ENCODE measurements at places on chromosomes 7 and 10.

DNA sequence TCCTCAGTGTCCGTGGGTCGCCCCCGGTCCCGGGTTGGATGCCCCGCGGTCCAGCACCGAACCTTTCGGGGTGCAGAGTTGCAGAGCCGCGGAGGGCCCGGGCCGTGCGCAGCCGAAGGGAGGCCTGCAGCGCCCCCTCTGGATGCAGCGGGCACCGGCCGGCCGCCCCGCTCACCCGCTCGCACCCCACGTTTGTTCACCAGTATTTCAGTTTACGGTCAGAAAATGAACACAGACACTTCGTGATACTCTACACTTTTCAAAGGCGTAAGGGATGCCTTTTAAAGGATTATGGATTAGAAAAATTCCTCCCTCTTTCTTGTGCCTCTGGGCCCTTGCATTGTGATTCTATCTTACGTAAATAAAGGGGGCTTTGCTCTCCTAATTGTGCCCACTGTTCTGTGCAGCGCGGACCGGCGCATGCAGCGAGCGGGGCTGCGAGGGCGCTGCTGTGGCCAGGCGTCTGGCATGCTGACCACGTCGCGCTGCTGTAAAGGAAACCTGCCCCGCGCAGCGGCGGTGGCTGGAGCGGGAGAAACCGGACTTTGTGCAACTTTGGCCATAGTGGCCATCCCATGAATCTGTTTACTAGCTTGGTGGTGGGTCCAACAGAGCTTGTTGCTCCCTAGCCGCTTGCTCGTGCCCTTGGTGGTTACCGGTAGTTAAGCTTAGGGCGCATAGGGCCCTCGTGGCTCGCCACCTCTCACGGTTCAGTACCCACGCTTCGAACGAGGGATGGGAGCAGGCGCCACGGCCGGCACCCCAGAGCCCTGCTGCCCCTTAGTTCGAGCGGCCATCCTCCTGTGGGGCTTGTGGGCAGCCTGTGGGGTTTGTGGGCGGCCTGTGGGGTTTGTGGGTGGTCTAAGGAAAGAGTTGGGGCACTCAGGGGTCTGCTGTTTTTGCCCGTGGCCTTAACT lies 739 bp upstream of the MEST start:
- DNase-seq: no peak

GRCh38 chr10:22427101-22427500 lies 81.8 kb downstream of the SPAG6 start:
- peak; percentile 65 for DNase-seq

DNA sequence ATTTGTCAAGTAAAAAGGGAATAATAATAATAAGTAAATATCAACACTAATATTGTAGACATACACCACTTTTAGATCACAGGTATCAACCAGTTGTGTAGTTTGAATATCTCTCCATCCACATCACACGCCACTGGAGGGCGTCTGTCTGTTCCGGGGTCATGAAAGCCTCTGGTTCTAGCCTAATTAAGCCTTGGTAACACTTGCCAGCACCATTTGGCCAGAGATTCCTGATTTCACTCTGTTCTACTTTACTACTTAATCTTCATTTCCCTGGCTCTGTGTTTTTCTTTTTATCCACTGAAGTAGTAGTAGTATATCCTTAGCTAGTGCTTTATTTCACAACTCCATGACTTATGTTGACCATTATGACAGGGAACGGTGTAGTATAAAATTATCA lies 285.6 kb upstream of the POM121L12 start:
- DNase-seq: no peak

DNA sequence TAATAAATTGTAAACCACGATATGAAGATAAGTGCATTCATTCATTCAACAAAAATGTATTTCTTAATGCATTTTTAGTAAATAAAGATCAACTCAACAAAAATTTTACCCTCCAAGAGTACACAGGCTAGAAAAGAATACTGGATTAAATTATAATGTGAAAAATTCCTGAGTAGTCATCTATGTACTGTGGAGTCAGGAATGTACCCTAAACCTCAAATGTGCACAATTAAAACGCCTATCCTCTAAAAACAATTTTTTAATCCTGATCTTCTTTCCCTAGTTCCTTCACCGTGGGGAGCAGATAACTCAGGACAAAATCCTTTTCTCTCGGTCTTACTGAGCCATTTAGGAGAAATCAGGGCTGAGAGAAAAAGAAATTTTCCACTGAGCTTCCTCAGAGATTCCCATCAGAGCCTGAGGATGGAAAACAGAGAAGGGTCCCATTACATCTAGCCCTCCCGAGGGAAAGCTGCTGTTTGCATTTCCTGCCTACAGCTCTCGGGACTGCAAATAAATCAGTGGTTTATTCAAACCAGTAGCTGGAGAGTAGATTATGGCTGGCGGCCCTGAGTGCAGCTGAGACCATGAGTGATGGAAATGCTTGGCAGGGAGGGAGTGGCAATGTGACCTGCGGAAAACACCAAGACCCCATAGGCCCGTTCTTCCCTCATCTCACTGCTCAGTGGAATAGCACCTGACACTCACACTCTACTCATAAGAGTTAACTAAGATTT lies 7.4 kb downstream of the TAS2R40 start:
- peak; percentile 19 for DNase-seq

GRCh38 chr7:100682228-100682741 lies 8.7 kb downstream of the GNB2 start:
- peak; percentile 51 for DNase-seq

GRCh38 chr10:26839966-26840627 lies 20.7 kb downstream of the ABI1 start:
- DNase-seq: peak; percentile 55

DNA sequence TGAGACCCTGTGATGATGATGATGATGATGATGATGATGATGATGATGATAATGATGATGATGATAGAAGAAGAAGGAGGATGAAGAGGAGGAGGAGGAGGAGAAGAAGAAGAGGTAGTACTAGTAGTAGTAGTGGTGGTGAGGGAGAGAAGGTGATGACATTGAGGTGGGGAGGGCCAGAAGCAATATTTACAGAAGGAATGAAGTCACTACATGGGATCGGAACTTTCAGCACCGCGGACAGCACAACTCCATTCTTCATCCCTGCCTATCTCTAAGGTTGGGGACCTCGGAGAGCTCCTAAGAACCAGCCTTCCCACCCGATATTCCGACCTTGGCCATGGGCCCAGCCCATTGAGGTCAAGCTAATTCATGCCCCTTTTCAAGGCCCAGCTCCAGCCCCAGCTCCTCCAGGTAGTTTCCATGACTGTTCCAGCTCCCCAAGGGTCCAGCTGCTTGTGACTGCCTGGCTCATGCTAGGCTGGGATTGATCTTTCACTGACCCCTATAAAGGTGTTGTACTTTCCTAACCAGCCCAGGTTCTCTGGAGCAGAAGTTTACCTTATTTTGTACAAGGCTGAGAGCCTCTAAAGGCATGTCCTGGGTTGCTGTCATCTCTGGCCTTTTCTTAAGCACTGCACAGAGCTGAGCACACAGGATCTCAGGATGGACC lies 10.3 kb downstream of the CRHR2 start:
- peak; percentile 73 for DNase-seq

DNA sequence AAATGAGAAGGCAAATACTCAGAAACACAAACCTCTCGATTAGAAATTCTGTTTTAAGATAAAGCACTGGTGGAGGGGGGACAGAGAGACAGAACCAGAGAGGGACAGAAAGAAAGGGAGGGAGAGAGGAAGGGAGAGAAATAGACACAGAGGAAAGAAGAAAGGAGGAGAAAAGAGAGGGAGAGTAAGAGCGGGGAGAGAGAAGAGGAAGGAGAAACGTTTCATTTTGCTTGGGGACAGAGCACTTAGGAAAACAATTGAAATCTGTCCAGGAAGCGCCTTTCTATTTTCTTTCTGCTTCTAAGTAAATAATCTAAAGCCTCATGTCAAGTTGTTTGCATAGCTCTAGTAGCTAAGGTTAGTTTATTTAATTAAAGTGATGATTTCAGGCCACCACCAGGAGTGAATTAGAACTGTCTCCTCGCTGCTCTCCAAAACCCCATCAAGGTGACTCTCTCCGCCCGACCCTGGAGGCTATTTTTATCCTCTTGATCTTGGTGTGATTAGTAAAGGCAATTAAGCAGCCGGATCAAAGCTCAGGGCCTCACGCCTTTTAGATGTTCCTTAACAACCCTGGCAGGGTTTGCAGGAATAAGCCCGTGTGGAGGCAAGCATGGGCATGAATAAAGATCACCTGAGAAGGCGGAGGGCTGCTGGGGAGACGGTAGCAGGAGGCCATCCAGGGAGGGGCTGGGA lies 73.4 kb upstream of the INSIG1 start:
- no peak for DNase-seq

DNA sequence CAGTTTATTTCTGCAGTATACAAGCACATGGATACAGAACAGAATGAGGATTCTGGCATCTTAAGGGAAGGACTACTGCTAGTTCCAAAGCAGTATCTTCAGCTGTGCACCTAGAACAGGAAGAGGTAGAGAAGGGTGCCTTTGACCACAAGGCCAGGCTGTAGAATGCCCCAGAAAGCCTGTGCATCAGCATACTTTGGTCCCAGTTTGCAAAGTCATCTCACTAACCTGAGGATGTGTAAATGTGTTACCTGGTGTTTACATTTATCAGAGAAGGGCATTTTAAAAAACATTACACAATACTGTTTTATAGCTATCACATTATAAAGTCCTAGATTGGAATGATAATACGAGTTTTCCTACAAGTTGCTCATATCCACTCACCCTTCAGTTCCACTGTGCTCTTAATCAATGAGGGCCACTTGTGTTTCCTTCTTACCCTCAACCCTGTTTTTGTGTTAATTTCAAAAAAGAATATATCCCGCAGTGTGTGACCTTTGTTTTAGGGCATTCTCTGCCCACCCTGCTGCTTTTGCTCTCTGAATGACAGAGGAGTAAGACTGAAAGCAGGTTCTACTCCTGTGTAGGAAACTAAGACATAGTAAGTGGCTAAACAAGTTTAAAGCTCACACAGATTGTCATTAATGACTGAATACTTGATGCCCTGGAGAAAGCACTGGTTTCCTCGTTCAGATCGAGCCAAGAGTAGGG lies 3.4 kb downstream of the SLC35G1 start:
- DNase-seq: no peak

DNA sequence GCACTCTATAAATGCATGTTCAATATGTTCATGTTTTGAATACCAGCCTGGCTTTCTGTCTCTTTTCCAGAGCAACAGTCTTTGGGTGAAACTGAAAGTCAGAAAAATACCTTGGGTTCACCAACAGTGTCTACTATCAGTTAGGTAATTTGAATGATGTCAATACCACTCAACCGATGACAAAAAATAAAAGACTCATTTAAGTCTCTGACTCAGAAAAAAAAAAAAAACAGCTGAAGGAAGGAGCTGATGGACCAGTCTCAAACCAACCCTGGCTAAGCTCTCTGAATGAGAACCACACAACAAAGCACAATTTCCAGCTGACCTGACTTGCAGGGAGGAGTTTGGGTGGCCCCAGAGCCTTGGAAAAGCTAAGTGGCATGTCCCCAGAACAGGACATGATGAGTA lies 42.5 kb downstream of the ABLIM1 start:
- no peak for DNase-seq

DNA sequence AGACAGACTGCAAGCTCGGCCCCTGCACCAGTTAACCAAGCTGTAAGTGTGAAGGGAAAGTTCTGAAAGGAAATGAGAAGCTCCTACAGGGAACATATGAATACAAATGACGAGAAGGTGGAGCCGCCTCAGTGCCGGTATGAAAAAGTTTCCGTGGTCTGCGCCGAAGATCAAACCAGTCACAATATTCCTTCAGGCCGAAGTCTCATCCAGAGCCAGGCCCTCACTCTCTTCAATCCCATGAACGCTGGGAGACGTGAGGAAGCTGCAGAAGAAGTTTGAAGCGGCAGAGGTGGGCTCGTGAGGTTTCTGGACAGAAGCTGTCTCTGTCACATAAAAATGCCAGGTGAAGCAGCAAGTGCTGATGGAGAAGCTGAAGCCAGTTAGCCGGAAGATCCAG lies 71.9 kb downstream of the CFAP46 start:
- no peak for DNase-seq

- DNase-seq: peak; percentile 30
Observed at GRCh38 chr10:108877095-108877561, 1046.2 kb downstream of the XPNPEP1 start.

DNA sequence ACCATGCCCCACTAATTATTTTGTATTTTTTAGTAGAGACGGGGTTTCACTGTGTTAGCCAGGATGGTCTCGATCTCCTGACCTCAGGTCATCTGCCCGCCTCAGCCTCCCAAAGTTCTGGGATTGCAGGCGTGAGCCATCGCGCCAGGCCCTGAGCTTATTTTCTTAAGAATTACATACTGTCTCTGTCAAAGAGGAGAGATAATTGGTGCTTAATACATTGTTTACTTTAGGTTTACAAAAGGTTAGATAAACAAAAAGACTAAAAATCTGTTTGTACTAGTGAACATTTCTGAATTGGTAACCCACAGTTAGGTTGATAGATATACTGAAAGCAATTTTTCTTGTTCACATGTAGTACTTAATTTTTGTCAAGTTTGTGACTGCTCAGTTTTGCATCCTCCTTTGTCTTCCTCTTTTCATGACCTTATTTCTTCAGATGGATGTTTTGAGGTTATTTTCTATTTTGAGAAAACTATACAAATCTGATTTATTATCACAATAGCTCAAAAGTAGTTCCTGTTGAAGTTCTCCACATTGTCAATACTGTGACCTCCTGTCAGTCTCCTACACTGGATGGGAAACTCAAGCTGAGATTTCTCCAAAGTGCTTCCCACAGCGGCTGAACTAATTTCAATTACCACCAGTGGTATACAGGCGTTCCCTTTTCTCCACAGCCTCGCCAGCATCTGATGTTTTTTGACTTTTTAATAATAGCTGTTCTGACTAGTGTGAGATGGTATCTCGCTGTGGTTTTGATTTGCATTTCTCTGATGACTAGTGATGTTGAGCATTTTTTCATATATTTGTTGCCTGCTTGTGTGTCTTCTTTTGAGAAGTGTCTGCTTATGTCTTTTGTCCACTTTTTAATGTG lies 22.5 kb downstream of the HHEX start:
- DNase-seq: peak; percentile 32

GRCh38 chr7:143042159-143042789 lies 9.9 kb upstream of the OR6V1 start:
- peak; percentile 42 for DNase-seq
